ENCODE measurements at places on chromosomes 5 and 9.

- no peak for DNase-seq
Observed at GRCh38 chr5:10447041-10447440, 5.4 kb downstream of the ROPN1L start.

DNA sequence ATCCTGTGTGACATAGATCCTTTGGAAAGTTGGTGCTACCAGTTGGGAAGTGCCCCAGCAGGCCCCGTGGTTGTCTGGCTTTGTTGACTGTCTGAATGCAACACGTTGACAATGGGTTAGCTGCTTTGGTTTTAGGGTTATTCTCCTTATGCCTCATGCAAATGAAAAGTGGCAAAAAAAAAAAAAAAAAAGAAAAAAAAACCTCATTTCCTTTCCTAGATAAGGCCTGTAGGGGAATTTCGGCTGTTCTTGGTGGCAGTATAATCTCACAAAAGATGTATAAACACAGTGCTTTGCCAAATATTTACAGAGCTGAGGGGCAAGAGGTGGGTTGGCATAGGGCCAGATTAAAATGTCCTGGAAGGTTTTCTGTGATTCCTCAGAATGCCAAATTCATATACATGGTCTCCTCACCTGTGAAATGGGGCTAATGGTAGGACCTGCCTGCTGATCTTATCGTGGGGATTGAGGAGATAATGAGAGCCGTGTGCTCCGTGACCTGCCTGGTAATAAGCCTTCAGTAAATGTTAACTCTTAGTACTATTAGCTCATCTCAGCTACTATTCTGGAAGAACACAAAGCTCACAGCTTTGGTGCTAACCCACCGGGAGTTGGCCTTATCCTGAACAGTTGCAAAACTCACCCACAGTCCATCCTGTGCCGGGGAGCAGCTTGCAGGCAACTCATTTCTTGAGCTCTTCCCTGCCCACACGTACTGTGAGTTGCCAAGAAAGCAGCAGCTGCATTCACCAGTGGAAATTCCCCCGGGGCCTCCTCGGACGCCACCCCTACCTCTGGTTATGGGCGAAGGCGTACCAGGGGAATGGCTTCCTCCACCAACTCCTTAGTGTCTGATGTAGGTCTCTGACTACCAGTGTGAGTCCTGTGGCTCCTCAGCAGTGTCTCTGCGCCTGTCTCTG, 220.3 kb downstream of the NR3C1 start:
- DNase-seq = no peak

DNA sequence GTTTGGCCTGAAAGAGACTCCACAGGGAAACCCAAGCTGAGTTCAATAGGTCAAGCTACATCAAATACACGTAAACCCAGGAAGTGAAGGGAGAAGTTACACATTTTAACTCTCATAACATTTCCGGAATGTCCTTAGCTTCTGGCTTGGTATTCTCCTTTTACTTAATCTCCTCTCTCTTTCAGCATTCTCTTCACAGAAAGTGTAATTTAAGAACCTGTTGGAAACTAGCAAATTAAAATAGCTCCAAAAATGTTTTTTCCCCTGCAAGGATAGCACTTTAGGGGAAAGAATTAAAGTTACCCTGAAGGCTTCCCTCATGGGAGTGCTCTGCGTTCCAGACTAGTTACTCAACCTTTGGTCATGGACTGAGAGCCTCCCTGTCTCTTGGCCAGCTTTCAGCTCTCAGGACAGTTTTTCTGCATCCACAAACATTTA, 292.7 kb upstream of the TARS1 start:
- DNase-seq = no peak

DNA sequence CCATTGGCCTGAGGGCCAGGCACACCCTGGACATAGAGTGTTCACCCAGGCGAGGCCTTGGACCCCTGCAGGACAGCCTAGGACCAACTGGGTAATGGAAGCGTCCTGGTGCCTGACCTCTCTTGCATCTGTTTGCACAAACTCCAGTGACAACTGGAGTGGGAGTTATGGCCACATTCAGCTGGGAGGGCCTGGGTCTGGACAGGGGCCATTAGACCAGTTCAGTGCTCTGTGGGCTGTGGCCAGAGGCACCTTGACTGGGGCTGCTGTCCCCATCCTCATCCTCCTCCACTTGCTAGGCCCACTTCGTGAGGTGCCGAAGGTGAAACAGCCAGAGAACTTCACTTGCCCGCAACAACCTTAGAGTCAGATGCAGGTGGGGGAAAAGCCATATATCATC, 372.7 kb upstream of the IRX1 start:
- DNase-seq = no peak

- DNase-seq = no peak
Observed at GRCh38 chr9:96177005-96177718, 124.8 kb downstream of the HSD17B3 start.

- DNase-seq = no peak
Observed at GRCh38 chr9:108333530-108333983, 522.2 kb downstream of the ACTL7B start.

- no peak for DNase-seq
Observed at GRCh38 chr5:175596761-175597189, 61.1 kb upstream of the HRH2 start.

DNA sequence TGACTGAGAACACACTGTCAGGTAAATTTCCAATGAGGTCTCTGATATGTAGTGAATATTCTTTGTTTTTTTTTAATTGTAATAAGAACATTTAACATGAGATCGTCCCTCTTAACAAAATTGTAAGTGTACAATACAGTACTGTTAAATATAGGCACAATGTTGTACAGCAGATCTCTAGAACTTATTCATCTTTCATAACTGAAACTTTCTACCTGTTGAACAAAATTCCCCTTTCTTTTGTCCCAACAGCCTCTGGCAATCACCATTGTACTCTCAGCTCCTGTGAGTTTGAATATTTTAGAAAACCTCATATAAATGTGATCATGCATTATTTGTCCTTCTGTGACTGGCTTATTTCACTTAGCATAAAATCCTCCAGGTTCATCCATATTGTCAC, 10.6 kb upstream of the PRLR start:
- DNase-seq = no peak

DNA sequence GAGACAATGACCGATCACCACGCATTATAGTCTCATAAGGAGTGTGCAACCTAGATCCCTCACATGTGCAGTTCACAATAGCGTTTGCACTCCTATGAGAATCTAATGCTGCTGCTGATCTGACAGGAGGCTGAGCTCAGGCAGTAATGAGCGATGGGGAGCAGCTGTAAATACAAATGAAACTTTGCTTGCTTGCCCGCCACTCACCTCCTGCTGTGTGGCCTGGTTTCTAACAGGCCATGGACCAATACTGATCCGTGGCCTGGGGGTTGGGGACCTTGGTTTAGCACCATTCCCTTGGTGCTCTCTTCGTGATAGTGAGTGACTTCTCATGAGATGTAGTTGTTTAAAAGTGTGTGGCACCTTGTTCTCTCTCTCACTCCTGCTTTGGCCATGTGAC, 50.2 kb downstream of the PRLR start:
- DNase-seq = no peak

- DNase-seq = no peak
Observed at GRCh38 chr5:139641116-139642080, 6.8 kb upstream of the CXXC5 start.

DNA sequence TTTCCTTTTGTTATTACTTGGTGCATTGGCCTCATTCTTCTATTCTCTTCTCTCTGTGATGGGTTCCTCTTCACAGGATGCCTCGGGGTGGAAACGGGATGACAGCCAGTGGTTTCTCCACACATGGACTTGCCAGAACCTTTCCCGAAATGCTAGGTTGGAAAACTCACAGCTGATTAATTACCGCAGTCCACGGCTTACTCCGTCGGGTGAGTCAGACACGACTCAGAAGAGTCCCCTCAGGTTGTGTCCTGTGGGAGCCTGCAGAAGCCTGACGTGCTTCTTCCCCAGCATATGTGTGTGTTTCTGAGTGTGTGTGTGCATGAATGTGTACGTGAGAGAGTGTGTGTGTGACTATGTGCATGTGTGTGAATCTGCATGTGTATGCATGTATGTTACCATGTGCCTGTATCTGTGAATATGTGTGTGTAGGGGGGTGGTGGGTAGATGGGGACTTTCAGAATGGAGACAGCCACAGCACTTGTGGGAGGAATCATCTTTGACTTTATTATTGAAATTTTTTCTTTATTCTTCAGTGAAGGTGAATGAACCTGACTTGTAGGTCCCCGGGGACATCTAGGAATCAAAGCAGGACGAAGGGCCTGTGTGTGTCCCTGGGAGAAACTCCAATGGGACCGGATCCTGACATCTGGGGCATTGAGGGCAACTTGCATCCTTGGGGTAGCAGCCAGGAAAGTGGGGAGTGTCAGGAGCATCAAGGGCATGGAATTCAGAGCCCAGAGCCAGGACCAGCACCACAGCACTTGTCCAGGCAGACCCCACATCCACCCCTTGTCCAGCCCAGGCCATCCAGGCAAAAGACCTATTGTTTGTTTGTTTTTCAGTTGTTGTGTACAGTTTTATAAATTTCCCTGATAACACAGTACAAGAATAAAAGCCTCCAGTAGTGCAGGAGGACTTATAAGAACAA, 21.9 kb upstream of the MED10 start:
- DNase-seq = no peak

- no peak for DNase-seq
Observed at GRCh38 chr5:10538103-10538788, 25.6 kb upstream of the ANKRD33B start.

GRCh38 chr9:14158916-14159315, 155.0 kb downstream of the NFIB start:
- no peak for DNase-seq

- no peak for DNase-seq
Observed at GRCh38 chr9:117095081-117095480, 319.8 kb downstream of the ASTN2 start.

DNA sequence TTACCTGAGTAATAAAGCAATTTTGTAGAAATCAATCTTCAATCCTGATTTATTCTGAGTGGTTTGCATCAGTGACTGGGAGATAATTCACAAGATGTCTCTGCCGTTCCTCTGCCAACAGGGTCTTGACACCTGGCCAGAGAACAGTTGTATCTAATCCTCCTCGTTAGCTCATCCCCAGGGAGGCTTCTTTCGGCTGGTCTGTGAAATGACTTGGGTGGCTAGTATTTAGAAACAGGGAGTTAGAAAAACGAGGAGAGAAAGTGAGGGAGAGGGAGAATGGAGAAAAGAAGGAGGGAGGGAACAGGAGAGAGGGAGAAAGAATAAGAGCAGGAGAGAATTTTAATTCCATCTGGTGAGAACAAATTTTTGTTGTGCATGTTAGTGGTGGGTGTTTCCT, 600.2 kb upstream of the TLE4 start:
- no peak for DNase-seq

- no peak for DNase-seq
Observed at GRCh38 chr5:153559926-153560325, 69.5 kb downstream of the GRIA1 start.

- DNase-seq = no peak
Observed at GRCh38 chr5:11334404-11334803, 569.8 kb downstream of the CTNND2 start.

DNA sequence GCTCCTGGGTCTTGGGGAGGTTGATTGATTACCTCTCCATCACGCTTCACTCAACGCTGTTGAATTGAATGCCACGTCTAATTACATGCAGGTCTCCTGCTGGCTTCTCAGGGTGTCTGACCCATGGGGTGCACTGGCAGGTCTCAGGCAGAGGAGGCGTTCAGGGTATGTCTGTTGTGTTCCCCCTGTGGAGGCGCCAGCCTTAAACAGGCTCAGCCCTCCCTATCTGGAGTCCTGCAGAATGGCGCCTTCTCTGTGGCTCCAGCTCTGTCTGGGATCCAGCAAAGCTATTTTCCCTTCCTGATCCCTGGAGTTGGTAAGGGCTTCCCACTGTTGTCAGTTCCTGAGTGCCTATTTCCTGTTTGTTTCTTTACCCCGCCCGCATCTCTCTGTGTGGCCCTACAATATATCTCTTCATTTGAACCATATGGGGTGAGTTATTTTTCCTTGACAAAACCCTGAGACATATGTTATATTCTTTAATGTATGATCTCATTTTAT, 150.0 kb downstream of the NTRK2 start:
- DNase-seq = no peak

DNA sequence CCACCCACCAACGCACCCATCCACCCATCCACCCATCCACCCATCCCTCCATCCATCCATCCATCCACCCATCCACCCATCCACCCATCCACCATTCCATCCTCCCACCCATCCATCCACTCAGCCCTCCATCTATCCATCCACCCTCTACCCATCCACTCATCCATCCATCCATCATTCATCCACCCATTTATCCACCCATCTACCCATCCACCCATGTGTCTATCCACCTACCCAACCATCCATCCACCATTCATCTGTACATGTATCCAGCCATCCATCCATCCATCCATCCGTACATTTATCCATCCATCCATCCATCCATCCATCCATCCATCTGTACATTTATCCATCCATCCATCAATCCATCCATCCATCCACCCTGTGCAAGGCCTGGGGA, 11.1 kb upstream of the VAV2 start:
- DNase-seq = no peak

DNA sequence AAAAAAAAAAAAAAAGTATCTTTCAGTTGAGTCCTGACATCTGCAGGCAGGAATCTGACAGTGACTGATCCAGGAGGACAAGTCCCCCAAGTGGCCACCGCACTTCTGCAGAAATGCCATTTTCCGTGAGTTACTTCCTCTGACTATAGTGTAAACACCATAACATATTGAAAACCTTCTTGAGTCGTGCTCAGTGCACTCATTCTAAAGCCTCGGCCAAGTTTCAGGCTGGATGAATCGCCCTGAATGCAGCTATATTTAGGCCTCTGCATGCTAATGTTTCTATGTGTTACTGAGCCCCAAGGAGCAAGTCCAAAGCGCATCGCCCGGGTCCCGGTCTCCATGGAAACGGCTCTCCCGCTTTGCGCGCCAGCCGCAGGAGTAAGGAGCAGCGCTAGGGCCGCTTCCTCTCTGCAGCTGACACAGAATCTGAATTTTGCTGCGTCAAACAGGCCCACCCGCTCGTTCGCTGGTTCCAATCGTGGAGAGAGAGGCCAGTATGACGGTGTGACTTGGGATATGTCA, 335.4 kb downstream of the MSX2 start:
- no peak for DNase-seq

DNA sequence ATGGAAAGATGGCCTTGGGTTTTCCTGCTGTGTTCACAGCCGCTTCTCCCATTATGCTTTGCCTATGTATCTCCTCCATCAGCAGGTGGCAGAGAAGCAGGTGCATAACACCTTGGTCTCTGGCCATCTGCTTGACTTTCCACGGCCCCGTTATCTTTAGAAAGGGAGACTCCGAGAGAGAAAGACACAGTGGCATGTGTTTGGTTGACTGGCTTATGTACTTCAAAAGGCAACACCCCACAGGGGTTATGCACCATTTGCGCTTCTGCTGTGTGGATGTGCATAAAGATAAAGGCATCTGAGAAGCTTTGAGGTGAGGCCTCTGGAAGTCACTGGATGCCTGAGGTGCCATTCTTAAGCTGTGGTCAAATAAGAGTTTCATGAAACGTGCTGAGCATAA, 138.4 kb downstream of the EGFLAM start:
- no peak for DNase-seq

Data from CD4-positive, alpha-beta T cell treated with Interferon gamma for 1 hour (primary cell).